ENCODE measurements at places on chromosomes 3 and 15.
A peak's percentile ranks its signal among the peaks of the same experiment; 100 is the strongest.

GRCh38 chr3:53616321-53616720 lies 121.9 kb downstream of the CACNA1D start:
- no peaks in the 10 kb centered on the region for H3K4me1 ChIP-seq
- no peaks in the 10 kb centered on the region for H3K27me3 ChIP-seq
- no peaks in the 10 kb centered on the region for H3K36me3 ChIP-seq
- no peak overlapping the region for H3K4me3 ChIP-seq
- H3K27ac ChIP-seq: no peak overlapping the region

DNA sequence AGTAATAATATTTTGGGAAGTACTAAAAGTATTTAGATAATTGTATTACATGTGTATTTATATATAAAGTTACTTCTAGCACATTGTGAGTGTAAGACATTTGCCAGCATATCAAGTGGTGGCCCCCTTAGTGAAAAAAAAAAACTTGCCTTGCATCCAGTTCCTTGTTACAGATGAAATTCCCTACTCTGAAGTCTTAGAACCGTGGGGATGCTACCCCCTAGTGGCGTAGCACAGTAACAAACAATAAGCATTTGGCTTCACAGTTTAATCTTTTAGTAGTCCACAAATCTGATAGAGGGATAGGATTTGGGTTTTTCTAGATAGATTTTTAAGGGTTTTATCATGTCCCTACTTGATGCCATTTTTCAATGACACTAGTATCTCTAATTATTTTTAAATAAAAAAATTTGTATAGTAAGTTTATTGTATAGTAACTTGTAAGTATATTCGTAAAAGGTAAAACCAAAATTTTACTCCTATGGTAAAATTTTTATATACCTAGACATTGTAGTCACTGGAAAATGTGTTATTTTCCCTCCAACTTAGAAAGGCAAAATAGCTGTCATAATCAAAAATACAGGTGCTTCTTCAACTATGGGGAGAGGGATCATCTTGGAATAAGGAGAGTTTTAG lies 14.3 kb downstream of the SMC4 start:
- no peak overlapping the region for H3K4me3 ChIP-seq
- no peaks in the 10 kb centered on the region for H3K27me3 ChIP-seq
- peaks cover 74% of the 10 kb centered on the region for H3K36me3 ChIP-seq
- peaks cover 4% of the 10 kb centered on the region for H3K4me1 ChIP-seq

DNA sequence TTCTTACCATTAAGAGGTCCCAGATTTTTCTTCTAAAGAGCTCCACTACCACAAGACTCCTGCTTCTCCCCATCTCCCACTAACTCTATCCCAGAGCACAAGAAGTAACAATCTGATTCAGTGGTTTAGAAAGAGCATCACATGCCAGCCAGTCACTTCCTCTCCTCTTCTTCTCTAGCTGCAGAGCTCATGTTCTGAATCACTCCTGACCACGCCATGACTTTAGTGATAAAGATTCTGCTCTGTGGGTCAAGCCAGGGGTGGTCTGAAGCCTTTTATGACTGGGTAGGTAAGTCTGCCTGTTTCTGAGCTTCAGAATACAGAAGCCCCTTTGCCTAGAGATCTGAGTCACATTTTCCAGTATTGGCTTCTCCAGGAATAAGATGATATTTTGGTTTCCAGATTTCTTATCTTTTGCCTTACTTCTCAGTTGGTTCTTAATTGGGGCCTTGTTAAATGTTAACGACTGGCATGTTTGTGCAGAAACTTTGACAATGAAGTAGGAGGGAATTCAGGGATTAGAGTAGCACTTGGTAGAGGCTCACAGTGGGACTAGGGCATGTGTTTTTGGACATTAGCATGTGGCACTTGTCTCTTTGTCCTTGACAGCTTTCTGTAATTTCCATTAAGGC lies 27.6 kb upstream of the ADAMTSL3 start:
- no peaks in the 10 kb centered on the region for H3K4me1 ChIP-seq
- H3K27me3 ChIP-seq: no peaks in the 10 kb centered on the region
- H3K27ac ChIP-seq: no peak overlapping the region

- peaks cover 5% of the 10 kb centered on the region for H3K36me3 ChIP-seq
- peak overlapping the region; percentile 91 for H3K27ac ChIP-seq
- no peak overlapping the region for H3K4me3 ChIP-seq
- H3K27me3 ChIP-seq: no peaks in the 10 kb centered on the region
Observed at GRCh38 chr15:62847900-62848489, 194.6 kb upstream of the TPM1 start.

DNA sequence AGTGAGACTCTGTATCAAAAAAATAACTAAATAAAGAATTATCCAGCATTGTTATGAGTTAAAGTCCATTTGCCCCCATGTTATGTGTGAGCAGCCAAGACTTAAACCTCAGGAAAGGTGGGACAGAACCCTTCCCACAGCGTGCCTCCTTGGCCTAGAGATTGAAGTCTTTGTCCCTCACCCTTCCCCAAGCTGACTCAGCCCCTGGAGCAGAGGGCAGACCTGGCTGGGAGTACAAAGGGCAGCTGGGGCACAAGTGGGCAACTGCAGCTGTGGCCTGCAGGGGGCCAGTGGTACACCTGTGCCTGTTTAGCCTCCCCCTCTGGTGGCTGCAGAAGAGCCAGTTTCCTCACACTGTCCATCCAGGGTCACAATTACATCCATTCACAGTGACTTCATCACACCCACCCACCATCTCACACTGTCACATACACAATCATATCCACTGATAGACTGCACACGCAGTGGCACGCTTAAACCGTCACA lies 940 bp upstream of the ACY1 start:
- H3K4me3 ChIP-seq: peak overlapping the region; percentile 90
- H3K4me1 ChIP-seq: peaks cover 19% of the 10 kb centered on the region
- H3K27me3 ChIP-seq: no peaks in the 10 kb centered on the region
- peaks cover 5% of the 10 kb centered on the region for H3K36me3 ChIP-seq
